ENCODE measurements at places on chromosomes 12 and 14.

- no peak for DNase-seq
These were observed 29.0 kb downstream of the ATP2B1 start for GRCh38 chr12:89679631-89680030.

GRCh38 chr12:112182499-112182898, 57.1 kb downstream of the TRAFD1 start:
- DNase-seq: no peak

DNA sequence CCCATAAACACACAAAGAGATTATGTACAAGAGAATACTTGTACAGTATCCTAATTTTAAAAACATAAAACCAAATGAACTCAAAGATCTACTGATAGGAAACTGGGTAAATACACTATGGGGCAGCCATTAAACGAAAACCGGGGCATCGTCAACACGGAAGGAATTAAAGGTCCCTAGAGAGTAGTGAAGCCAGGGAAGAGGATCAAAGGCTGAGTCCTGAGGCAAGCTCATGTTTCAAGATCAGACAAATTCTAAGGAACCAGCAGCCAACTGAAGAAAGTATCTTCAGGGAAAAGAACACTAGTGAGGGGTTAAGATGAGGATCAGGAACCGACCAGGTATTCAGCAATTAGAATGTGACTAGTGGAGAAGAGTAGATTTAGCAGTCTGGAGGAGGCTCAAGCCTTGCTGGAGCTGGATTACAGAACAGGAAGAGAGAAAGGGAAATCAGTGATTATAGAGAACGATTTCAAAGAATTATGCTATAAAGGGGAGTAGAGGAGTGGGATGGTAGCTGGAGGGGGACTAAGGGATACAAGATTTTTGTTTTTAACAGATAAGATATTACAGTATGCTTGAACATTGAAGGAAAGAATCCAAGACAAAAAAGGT, 23.7 kb downstream of the SEL1L start:
- DNase-seq: no peak

DNA sequence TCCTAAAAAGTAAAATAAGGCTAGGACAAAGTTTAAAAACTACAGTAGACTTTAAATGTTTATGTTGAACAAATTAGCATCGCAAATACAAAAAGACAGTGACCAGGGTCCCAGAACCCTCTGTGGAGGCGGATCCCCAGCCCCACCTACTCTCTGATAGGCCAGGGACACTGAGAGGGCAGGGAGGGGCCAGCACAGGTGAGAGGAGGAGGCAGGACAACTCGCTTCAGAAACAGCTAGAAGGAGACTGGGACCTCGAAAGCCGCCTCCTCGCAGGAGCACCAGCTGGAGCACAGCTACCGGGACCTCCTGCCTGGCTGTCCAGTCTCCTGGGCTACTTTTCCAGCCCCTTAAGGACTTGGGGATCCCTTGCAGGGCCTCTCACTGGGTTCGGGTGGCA, 992 bp downstream of the DNAH10 start:
- no peak for DNase-seq

GRCh38 chr12:39660101-39660500, 40.5 kb upstream of the ABCD2 start:
- no peak for DNase-seq

DNA sequence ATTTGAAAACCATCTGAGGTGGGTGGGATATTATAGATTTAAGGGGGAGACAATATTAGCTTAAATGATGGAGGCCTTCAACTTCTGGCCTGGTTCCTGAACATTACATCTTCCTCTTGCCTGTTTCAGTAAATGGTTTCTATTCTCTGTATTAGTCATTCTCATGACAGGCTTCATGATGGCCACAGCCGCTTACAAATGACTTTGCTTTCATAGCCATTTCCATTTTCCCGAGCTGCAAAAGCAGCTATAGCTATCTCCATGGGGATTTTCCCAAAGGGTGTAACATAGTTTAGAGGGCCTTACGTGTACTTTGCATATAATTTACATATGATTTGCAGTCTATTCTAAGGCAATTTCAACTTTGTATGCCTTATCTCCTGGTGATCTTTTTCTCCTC, 121.8 kb downstream of the NRXN3 start:
- no peak for DNase-seq

DNA sequence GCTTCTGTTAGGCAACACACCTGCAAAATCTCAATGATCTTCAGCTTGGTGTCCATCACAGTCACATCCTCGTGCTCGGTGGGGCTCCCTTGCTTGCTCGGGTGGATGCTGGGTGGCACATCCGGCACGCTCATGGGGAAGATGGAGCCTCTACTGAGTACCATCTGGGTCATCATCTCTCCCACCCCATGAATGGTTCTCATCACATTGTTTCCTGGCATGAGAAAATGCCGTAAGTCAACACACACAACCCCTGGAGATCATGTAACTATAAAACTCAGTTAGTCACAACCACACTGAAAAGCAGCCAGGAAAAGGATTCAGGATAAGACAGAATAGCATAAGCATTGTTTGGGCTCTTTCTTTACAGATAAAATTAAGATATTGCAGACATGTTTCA, 201.1 kb downstream of the ITPR2 start:
- DNase-seq: no peak

- no peak for DNase-seq
These were observed 758.3 kb downstream of the C12orf50 start for GRCh38 chr12:87270919-87271318.

GRCh38 chr12:55995366-55995765, 1.7 kb upstream of the SUOX start:
- no peak for DNase-seq

DNA sequence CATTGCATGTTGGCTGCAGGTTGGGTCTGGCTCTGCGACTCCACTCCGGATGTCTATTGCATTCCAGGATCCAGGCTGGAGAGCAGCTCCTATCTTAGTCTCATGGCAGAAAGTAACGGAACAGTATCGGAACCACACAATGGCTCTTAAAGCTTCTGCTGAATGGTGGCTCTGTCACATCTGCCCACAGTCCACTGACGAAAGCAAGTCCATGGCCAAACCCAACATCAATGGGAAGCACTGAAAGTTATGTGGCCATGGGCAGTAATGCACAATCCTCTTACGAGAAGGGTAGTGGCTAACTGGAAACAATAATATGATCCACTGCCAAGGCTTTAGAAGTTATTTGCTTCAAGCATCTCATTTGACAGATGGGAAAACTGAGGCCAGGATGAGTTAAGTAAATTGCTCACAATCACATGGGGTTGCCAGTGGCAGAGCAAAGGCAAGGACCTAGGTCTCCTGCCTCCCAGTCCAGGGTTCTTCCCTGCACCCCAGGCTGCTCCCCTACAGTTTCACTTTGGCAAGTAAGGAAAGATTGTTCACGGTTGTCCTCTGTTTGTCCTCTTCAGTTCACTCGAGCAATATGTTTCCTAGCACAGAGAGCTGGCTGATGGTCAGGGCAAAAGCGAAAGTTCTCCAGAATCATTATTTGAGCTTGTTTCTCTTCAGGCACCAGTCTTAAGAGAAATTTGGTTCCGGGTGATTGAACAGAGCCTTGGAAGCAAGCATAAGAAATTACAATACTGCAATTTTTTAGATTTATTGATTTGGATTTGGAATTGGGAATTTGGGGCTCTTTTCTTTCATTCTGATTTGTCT, 54.2 kb downstream of the CKAP4 start:
- DNase-seq: no peak

GRCh38 chr14:23627961-23628360, 8.2 kb upstream of the DHRS2 start:
- DNase-seq: no peak

DNA sequence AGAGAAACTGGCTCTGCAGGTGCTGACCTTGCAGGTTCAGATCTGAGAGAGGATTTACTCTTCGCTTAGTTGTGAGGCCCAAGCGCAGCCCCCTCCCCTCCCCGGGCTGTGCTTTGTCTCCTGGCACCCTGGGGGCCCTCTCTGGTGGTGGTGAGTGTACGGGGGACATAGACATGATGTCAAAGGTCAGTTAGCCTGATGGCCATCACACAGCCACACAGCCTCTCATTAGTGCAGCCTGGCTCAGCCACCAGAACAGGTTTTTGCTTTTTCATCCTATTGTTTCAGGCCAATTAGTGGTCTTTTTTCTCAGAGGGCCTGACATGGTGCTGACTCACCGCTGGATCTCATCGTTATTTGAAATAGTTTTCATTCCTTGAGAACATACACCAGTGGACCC, 437.9 kb downstream of the AACS start:
- no peak for DNase-seq

GRCh38 chr12:76687981-76688380, 75.9 kb upstream of the ZDHHC17 start:
- DNase-seq: no peak

- no peak for DNase-seq
These were observed 29.6 kb upstream of the PRMT8 start for GRCh38 chr12:3461391-3461790.

- DNase-seq: no peak
These were observed 63.2 kb upstream of the NR2C1 start for GRCh38 chr12:95136598-95136997.

DNA sequence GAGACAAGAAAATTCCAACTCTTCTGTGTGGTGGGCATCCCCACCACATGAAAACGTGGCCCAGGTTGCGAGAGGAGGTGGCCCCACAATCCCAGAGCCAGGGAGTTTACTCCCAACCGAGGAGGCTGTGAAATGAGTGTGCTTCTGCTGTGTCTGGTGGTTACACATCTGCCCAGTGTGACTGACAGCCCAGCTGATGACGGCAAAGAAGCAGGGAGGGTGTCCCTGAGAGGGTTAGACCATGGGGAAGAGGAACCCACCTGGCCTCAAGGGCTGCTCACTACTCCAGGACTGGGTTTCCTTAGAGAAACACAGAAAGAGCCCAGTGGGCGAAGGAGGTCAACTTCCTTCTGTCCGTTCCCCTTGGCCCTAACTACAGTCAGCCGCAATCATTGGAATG, 24.6 kb downstream of the ZFP36L1 start:
- DNase-seq: no peak

DNA sequence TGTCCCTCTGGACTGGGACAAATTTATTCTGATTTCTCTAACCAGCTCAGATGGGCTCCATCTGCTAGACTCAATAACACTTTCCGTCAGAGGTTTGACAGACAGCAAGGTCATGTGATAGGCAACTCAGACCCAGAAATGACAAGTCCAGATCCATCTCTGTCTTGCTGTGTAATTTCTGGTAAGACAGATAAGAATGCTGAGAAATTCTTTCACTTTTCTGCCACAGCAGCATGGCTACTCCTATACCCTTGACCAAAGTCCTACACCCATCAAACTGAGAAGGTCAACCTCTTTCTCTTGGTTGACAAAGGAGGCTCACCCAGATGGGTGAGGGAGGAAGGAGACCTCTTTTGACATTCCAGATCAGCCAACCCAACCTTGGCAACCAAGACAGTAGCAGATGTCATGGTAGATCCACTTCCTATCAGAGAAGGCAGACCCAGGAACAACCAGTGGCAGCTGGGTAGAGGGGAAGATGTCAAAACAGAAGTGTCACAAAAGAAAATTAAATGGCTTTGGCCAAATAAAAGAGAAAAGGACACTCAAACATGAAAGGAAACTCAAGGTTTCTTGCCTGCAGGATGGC, 36.9 kb upstream of the PRKAB1 start:
- DNase-seq: no peak

- peak; percentile 62 for DNase-seq
These were observed 3.0 kb upstream of the IFI27L2 start for GRCh38 chr14:94132285-94132887.

DNA sequence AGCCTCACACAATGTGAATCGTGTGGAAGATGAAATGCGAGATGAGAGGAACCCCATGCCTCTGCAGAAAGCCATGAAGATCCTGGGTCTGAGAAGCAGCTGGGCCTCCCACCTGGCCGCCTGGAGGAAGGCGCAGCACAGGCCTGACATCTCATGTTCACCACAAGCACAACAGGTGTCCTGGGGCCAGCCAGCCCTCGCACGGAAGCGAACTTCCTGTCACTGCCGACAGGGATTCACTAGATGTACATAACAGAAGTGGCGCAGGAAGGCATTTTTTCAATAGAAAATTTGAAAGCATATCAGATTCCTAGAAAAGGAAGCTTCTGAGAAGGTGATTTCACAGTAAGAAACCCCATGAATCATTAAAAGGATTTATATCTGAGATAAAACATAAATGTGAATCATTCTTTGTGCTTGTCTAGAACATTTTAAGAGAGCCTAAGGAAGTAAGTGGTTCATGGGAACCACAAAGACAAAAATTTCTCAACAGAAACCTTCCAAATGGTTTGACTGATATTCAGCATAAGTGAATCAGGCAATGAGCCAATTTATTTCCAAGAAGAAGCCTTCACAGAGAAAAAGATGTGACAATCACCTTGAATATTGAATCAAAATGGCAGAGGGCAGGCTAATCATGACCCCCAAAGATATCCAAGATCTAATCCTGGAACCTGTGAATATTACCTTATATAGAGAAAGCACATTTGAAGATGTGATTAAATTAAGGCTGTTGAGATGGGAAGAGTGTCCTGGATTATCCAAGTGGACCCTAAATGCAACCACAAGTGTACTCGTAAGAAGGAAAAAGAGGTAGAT, 311.9 kb downstream of the DUSP6 start:
- peak; percentile 78 for DNase-seq

- DNase-seq: no peak
These were observed 16.9 kb downstream of the PRKAB1 start for GRCh38 chr12:119684711-119685369.

DNA sequence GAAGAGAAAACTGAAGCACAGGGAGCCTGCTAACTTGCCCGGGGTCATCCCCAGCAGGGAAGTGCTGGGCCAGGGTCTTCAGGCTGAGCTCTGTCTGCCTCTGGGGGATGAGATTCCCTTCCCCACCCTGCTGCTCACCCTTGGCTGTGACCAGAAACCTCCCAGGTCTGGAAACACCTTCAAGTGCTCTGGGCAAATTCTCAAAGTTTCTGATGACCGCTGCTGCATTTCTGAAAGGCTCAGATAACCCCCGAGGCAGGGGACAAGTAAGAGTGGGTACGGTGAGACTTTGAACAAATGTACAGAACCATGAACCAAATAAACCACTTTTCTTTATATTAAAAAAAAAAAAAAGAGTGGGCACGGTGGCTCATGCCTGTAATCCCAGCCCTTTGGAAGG, 41.3 kb downstream of the LTBP2 start:
- DNase-seq: peak; percentile 25

GRCh38 chr12:4119157-4119761, 154.3 kb upstream of the CCND2 start:
- no peak for DNase-seq

DNA sequence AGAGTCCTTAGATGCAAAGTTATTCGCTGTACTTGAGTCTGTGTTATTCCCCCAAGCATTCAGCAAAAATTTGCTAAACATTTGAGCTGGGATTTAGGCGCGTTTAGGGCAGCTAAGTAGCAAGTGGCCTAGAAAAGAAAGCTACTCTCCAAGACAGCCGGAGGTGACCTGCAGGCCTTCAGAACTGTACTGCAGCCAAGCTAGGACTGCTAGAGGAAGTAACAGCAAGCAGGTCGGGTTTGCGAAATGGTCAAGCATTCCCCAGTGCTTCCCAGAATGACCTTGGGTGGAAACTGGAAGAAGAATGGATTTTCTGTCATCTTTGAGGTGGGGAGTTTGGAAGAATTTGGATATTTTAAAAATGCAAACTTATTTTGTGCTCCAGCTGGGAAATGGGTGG, 287.5 kb downstream of the FOXN3 start:
- no peak for DNase-seq

All from mammary epithelial cell (primary cell).